ENCODE measurements at places on chromosomes 5 and 9. TPM values are rescaled to one million over a fixed set of nuclear protein-coding genes. Genes with fewer than 3 reads are reported as not detected.

The C5orf15 gene
- 128 TPM for total RNA-seq

The PCDHGA3 gene
- total RNA-seq: 7.5 TPM

The GABBR2 gene
- 10.2 TPM for total RNA-seq

The ZSWIM6 gene
- 4.8 TPM for total RNA-seq

The FOXD4L4 gene
- not detected for total RNA-seq

The ACSL6 gene
- total RNA-seq: 0.11 TPM

The GADD45G gene
- total RNA-seq: not detected

The CREB3 gene
- total RNA-seq: 111 TPM

The SLC4A9 gene
- total RNA-seq: not detected

The ZNF608 gene
- total RNA-seq: 2.1 TPM

The CCDC171 gene
- 0.76 TPM for total RNA-seq

The CCNO gene
- total RNA-seq: 3.3 TPM

The NFIB gene
- 5.3 TPM for total RNA-seq

The IFNB1 gene
- not detected for total RNA-seq

The NUTM2F gene
- total RNA-seq: not detected

The CATSPER3 gene
- total RNA-seq: 0.11 TPM

The CENPH gene
- total RNA-seq: 16.7 TPM

The AP3B1 gene
- 49.7 TPM for total RNA-seq

The BSPRY gene
- total RNA-seq: not detected

The LRRC19 gene
- not detected for total RNA-seq

The LRRC26 gene
- total RNA-seq: not detected

The NIPAL4 gene
- not detected for total RNA-seq

The SPINK7 gene
- not detected for total RNA-seq

The OR1J2 gene
- total RNA-seq: not detected

The FGFR4 gene
- total RNA-seq: not detected

The HAPLN1 gene
- total RNA-seq: 69.6 TPM

The DRD1 gene
- not detected for total RNA-seq

The OBP2B gene
- not detected for total RNA-seq

Data from GM23248 (cell line).